ENCODE measurements at places on chromosomes 6 and 20.

DNA sequence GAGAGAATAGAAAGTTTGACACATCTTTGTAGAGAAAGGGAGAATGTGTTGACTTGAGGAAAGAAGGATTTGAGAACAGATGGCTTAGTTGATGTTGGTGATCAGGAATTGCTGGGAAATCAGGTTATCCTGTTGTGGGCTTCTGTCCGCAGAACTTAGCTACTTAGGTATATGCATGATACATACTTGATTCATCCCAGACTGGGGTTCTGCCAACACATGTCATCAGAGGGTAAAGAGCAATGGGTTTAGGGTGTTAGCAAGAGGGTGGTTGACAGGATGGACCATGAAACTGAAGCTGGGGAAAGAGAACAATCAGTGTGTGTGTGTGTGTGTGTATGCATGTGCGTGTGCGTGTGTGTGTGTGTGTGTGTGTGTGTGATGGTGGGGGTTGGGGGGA lies 50.6 kb upstream of the NELFCD start:
- DNase-seq = no peak

GRCh38 chr6:3770023-3770720 lies 18.7 kb upstream of the PXDC1 start:
- no peak for DNase-seq

GRCh38 chr20:62060631-62061541 lies 4.8 kb downstream of the TAF4 start:
- DNase-seq = no peak

- DNase-seq = no peak
Measured at GRCh38 chr6:155706341-155706740, 250.7 kb upstream of the NOX3 start.

DNA sequence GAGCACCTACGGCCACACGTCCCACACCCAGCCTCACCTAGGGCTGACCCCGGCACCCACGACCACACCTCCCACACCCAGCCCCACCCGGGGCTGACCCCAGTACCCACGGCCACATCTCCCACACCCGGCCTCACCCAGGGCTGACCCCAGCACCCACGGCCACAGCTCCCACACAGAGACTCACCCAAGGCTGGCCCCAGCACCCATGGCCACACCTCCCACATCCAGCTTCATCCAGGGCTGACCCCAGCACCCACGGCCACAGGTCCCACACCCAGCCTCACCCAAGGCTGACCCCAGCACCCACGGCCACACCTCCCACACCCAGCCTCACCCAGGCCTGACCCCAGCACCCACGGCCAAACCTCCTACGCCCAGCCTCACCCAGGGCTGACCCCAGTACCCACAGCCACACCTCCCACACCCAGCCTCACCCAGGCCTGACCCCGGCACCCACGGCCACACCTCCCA lies 36.7 kb downstream of the NINL start:
- no peak for DNase-seq

- DNase-seq = no peak
Measured at GRCh38 chr20:51335329-51335841, 207.1 kb downstream of the NFATC2 start.

DNA sequence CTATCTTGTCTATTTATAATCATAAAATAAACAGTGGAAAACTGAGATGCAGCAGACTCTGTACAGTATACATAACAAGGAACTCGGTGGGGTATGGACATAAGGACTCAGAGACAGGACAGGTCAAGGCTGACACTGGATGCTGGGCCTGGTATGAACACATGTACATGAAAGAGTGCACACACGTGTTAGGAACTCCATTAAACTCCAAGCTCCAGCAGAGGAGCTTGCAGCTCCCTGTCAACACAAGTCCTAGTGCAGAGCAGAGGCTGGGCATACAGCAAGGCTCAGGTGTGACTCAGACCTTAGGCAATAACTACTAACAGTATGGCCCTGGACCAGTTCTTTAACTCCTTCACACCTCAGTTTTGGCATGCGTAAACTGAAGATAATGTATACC lies 17.1 kb downstream of the NAPB start:
- DNase-seq = no peak

DNA sequence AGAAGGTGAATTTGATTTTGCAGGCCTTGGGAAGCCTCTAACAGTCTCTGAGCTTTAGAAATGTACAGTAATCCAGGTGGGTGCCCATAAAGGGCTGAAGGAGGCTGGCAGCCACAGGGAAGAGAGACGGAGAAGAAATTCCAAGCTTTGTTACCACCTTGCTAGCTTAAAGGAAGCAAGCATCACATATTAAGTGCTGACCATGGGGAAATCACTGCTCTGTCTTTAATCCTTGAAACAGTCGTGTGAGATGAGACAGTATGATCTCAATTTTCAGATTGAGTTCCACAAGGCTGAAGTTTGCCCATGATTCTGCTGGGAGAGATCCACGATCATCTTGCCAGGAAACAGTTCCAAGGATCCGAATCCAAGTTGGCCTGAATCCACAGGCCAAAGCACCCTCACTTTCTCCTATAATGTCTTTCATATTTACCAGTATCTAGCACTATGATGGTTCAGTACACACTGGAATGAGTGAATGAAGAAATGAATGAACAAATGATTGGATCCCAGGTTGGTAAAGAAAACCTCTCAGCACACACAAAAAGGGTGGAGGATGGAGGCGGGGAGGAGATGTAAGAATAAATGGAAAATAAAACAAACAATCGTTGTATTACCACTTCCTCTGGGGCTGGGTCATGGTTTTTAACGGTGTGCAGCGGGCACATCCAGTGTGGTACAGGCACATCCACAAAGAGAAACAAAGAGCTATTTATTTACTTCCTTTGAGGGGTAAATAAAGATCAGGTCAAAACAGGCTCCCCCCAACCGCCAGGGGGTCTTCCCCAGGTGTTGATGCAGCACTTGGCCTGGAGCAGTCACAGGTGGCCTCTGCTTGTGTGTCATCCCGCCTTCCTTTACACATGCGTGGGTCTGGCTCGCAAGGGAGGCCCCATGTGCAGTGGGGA lies 28.2 kb upstream of the TAF8 start:
- DNase-seq = peak; percentile 50

DNA sequence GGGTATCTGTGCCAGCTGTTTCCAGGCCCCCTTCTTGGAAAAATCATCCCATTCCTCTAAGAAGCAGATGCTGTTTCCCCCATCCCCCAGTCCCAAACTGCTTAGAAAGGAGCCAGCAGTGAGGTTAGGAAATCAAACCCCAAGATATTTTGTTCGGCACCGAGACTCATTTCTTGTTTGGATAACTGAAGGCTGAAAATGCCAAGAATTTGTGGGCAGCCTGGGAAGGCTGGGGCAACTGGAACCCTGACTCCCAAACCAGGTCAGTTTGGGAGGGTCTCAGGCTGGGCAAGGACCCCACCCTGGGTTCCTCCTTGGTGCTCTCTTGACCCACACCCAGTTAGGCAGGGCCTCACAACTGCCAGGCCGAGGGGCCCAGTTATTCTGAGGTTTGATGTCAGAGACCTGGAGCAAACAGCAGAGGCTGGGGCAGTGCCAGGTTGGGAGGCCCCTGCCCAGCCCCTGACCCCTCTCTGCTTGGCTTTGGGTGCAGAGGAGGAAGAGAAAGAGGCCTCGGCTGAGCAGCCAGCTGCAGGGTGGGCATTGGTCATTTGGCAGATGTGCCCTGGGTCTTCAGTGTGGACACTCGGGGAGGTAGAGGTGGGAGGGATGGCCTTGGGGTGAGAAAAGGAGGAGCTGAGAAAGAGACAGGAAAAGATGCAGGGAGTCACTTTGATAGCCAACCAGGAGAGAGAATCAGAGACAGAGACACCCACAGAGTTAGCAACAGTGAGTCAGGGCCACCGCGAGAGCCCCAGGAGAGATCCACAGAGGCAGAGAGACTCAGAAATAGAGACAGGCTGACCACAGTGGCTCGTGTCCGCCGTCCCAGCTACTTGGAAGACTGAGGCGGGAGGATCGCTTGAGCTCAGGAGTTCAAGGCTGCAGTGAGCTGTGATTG lies 5.0 kb downstream of the ANGPT4 start:
- no peak for DNase-seq

- DNase-seq = no peak
Measured at GRCh38 chr20:57395111-57395966, 4.1 kb downstream of the RBM38 start.

DNA sequence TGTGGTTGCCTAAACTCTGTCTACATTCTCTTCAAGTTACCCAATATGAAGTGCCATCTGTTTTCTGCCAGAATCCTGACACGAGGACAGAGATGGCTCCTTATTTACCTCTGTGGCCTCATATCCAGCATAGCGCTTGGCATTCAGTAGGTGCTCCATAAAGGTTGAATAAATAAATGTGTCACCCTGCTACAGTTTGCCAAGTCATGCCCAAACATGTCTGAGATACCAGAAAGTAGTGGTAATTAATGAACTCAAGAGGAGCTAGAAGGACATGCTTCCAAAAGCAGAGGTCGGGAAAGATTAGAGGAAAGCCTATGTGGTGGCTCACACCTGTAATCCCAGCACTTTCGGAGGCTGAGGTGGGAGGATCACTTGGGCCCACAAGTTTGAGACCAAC lies 30.9 kb upstream of the E2F3 start:
- no peak for DNase-seq

GRCh38 chr6:37481711-37482605 lies 17.7 kb downstream of the CCDC167 start:
- no peak for DNase-seq

DNA sequence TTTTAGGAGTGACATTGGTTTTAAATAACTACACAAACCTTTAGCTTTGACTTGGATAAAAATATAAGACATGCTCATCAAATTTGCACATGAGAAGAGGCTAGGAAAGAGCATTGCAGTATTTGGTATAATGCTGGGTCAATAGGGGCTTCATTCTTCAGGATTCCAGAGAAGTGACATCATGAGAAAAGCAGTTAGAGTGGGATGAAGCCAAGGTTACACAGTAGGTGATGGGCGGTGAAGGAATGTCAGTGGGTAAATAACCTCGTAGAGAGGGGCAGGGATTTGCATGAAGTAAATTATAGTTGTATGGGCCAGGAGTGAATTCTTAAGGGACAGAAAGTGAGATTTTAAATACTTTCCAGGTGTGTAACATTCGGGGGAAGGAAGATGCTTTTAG lies 216.2 kb downstream of the RFPL4B start:
- DNase-seq = no peak

DNA sequence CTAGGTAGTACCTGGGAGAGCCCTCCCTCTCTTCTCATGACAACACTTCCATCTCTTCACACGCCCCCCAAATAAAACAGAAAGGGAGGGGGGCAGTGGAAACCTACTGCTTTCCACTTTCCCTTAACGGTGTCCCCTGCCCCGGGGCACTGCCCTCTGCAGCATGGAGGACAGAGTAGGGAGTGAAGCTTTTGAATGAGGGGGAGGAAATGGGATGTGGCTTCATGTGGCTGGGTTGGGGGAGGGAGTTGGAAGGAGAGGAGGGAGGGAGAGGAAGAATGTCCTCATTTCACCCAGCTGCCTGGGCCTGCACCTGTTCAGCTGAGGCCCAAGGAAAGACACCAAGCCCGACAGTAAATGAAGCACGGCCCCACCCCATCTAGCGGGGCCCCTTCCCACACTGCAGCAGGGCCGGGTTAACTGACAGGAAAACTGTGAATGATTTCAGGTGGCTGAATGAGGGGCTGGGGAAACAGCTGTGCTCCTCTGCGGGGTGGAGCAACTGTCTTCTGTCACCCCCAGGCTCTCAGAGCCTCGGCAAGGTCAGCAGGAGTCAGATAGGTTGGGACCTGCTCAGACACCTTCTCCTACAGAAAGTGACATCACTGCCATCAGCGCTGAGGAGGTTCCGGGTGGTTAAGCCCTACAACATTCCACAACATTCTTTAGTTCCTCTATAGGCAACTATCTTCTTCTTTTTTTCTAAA lies 40.0 kb upstream of the TAF8 start:
- DNase-seq = no peak

DNA sequence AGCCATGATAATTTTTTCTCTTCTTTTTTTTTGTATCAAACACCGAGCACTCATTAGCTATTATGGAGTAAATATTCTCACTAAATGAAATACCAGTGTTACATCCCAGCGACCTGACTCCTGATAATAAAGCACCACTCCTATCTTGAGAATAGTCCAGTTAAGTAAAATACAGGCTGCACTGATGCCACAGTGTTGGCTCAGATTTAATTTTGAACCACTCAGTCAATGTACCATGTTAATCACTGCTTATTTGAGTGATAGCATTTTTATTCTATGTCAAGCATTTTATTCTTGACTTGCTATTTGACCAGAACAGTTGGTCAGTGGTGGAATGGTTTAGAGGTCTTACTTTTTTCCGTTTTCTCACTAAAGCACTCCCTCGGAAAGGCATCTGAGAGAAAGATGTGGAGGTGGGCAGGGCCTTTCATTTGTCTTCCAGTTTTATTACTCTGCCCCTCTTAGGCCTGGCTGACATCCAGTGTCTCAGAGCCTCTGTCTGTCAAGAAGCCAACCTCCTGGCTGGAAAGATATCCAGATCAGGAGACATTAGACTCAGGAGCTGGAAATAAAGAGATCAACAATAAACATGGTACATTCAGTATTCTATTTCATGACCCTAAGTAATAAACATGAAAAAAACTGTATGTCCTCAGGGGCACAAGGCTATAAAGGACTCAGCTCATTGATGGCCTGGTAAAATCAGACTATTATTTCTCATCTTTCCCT lies 457.8 kb downstream of the EPM2A start:
- DNase-seq = no peak

GRCh38 chr20:62918831-62919230 lies 7.5 kb downstream of the DIDO1 start:
- peak; percentile 23 for DNase-seq

- DNase-seq = no peak
Measured at GRCh38 chr6:122726649-122727048, 52.9 kb upstream of the FABP7 start.

GRCh38 chr20:276620-277495 lies 13.7 kb downstream of the C20orf96 start:
- no peak for DNase-seq

GRCh38 chr20:24914388-24915241 lies 34.5 kb upstream of the CST7 start:
- no peak for DNase-seq

DNA sequence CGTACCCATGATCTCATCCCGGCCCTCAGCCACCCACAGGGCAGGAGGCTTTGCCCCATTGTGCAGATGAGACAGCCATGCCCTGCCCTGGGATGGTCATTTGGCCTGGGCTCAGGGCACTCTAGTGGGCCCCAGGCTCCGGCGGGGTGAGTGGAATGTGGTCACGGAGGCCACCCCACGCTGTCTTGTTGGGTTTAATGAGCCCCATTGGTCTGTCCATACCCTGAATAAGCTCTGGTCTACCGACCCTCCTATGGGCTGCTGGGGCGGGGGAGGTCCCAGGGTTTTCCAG lies 50.6 kb downstream of the FGD2 start:
- DNase-seq = no peak

DNA sequence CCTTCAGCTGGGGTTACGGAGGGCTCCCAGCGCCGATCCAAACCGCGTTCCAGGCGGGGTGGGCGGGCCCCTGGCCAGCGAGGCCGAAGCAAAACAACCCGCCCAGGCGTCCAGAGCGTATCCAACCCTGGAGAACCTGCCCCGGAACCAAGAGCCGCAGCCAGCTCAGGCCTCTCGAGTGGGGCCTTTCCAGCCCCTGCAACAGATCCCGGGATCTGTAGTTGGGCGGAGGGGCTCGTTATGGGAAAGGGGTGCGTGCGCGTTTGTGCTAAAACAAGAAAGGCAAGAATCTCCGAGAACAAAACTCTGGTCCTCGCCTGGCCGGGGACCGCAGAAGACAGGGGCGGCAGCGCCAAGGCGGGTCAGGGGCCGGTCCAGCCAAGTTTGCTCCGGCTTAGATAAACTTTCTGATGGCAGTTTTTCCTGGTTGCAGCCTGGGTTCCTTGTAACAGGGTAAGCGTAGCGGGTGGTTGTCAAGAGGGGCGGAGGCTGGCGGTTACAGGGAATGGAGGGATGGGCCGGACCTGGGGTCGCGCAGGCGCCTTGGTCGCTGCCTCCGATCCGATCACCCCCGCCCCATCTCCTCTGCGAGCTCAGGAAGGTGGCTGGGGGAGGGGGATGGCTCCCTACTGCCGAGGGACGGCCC lies 448 bp upstream of the RIN2 start:
- DNase-seq = no peak

Data from effector CD8-positive, alpha-beta T cell (primary cell).